ENCODE measurements at places on chromosomes 12 and 14.

DNA sequence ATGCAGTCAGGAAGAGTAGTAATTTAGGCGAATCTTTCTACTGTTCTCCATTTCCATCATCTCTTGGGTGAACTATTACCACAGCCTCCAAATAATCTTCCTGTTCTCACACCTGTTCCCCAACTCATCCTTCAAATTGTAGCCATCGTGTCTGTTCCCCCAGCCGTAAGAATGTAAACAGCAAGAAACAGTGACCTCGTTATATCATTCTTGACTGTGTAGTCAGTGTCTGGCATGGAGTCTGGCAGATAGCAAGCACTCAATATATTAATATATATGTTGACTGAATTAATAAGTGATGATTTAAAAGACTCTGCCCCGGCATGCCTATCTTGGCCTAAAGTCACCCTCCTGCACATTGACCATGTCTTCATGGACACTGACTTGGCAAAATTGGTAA, 20.3 kb downstream of the PDE6H start:
- no peak for DNase-seq

- DNase-seq, result no peak
These were observed 901 bp upstream of the NFKBIA start for GRCh38 chr14:35405304-35405996.

DNA sequence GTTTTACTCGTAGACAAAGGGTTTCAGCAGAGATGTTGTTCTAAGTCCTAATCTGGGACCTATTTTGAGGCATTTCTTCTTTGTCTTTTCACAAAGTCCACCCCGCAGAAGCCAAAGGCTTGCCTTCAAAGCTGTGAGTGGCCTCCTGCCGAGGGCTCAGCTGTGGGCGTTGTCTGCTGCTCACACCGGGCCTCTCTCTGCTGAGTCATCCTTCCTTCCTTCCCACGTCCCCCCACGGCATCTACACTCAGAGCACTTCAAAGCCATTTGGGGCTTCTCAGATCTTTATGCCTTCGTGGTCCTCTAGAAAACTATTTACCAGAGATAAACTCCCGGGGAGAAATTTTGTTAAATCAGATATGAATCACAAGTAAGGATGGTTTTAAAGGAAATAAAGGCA, 115.9 kb upstream of the TMPO start:
- peak; percentile 73 for DNase-seq

DNA sequence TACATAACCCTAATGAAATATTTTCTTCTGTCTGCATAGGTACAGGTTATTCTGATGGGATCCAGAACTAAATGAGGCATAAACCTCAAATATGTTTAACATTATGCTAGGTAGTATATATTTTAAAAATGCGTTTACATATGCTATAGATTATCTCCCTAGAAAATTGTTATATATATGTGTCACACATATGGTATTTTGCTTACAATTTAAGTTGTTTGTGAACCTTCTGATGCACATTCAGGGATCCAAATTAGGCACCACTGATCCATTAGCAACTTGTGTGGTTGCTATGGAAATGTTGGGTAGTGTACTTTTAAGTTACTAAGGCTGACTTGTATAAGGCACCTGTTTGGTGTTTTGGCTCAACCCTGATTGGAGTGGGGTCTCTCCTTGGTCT, 456.7 kb downstream of the AEBP2 start:
- DNase-seq, result no peak

DNA sequence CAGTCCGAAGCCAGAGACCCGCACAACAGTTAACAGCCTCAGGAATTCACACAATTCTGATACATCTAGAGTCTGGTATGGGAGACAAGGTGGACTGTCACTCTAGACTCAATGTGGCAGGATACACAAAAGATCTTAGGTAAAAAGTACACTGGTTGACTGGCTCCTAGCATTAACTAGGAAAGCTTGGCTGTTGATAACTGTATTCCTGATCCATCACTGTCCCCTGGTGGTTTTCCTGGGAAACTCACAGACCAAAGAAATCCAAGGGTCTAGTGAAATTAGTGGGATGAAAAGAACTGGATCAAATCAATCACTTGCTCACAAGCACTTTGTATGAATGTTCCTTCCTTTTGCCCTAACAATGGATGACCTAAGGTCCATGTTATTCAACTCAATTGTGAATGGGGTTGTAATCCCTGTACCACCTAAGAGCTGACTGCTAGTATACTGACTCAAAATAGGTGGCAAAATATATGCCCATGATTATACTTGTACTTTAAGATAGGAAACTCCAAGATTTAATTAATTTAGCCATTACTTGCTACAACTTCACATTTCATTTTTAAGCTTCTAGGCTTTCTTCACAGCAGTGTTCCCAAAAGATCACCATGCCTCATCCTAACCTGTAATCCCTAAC, 14.0 kb downstream of the NPC2 start:
- peak; percentile 58 for DNase-seq

DNA sequence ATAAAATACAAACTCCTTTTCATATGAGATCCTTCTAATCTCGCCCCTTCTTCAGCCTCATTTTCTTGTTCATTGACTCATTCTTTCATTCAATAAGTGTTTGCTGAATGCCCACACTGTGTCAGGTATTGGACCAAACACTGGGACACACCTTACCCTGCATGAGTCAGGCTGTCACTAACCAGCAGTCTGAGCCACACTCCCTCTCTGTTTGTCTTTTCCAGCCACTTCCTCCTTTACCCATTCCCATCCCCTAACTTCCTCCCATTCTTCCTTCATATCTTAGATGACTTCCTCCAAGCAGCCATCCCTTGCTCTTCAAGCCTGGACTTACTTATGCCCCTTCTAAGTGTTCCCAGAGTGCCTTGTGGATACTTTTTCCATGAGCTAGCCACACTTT, 27.0 kb upstream of the HIF1A start:
- no peak for DNase-seq

DNA sequence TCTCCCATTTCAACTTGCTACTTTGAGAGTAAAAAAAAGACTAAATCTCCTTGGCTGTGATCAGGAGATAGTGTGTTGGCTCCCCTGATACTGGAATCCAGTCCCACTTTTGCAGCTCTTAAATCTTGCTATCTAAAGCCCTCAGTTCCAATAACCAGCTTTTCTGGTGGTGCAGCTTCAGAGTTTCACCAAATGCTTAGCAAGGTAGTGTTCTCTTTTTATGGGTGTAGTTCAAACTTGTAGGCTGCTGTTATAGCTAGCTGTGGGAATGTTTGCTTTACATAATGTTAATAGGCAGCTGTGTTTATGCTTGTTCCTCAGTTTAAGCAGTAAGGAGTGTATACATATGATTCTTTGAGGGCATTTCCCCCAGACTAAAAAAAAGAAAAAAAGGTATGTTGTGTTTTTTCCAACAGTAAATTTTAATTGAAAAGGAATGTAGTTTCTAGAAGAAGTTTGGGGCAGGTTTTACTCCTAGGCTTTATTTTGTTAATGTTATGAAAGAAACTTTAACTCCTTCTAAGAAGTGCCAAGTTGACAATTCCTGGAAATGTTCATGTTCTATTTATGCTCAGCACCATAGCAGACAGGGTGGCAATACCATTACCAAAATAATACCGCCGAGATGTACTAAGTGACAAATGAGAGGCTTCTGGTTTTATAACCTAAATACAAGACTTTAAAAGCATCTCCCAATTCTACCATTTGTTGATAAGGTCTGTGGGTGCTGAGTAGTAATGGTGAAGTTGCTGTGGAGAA, 12.1 kb downstream of the CRADD start:
- DNase-seq, result no peak

DNA sequence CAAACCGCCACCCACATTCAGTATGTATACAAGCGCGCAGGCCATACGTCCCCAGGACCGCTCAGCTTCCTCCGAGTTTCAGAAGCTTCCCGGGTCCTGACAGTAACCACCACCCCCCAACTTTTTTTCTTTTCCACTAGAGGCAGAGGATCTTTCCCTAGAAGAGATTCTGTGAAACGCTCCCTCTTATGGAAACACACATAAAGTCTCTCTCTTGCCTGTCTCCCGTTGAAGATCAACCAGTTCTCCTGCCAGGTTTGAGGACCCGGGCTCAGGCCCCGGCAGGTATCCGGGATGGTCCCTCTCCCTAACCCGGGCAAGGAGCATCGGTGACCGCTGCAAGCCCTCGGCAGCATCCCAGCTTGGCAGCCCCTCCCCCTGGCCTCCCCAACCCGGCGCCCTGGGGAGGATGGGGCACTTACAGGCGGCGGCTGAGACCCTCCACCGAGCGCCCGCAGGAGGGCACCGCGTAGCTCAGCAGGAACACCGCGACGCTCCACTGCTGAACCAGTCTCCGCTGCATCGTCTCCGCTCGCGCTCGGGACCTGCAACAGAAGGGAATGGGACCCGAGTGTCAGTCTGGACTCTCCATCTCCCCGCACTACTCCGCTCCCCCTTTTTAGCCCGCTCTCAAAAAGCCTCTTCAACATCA, 3.4 kb downstream of the PTHLH start:
- DNase-seq, result peak; percentile 76

- DNase-seq, result peak; percentile 54
These were observed 9.6 kb downstream of the OR6S1 start for GRCh38 chr14:20631880-20632389.

DNA sequence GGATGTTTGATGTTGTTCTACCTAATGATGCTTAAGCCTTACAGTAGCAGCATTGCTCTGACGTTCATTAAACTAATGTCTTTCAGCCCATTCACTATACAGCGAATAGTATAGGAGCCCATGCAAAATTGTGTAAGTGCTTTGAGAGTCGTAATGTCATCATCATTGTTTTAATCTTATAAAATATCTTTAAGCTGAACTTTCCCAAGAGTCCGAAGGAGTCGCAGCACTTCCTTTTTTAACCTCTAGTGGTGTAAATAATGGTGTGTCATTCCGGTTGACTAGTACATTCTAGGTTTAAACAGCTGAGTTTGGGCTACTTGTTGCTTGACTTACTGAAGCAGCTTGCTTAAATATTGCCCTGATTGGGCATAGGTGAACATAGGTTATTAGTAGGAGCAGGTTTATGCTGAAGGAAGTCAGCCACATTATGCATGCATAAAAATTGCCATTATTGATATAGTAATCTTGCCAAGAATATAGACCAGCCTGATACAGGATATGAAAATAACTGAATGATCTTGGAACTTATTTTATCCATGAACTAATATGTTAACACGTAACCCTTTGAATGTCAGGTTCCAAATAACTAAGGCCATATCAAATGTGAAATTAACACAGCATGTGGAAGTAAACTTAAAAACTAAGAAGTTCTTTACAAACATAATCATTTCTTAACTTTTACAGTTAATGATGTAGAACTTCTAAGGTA, 2.6 kb downstream of the WNK1 start:
- peak; percentile 55 for DNase-seq

DNA sequence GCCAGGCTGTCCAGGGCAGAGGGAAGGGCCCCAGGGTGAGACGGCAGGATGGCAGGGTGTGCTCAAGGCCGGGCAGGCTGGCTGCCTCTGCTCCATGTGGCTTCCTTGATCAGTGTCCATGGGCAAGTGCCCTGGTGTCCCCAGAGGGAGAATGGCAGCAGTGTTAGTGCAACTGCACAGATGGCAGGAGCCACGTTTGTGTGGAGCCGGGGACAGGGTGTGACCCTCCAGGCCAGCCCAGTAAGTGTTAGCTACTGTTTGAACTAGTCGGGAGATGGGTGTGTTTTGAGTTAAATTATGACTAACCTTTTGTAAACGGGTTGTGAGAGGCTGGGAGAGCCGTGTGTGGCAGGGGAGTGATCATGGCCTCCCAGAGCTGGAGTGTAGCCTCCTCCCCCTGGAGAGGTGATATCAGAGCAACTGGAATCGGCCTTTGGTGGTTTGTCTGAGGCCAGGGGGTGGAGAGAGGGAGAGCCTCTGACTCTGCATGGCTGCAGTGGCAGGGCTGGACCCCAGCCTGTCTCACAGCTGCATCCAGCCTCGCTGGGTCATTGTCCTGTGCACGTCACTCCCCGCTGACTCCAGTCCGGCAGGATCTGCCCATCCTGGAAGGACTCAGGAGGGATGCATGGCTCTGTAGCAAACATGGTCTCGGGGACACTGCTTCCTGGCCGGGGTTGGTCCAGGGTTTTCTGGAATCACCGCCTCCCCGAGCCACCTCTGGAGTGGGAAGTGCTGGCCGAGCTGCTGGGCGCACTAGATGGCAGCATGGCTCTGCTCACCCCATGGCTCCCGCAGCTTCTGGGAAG, 27.8 kb downstream of the AACS start:
- peak; percentile 50 for DNase-seq

- DNase-seq, result no peak
These were observed 78.2 kb downstream of the RGS6 start for GRCh38 chr14:72010474-72010873.

- DNase-seq, result no peak
These were observed 2.8 kb upstream of the AAAS start for GRCh38 chr12:53324113-53324778.

DNA sequence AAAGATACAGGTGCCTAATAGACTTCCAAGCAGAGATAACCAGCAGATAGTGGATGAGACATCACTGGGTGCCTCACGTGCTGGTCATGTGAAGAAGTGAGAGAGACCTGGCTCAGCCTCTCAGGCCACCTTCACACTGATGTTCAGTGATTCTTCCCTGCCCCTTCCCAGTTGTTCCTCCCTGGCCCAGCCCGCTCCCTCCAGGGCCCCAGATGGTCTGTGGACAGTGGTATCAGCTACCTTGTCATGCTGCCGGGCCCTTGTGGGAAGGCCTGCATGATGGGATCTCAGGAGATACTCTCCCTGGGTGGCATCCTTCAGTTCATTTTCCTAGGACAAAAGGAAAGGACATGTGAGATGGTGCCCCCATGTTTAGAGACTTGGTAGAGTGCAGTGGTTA, 179.9 kb downstream of the PIWIL1 start:
- no peak for DNase-seq

- DNase-seq, result peak; percentile 5
These were observed 94.9 kb downstream of the SLCO1A2 start for GRCh38 chr12:21239866-21240265.

DNA sequence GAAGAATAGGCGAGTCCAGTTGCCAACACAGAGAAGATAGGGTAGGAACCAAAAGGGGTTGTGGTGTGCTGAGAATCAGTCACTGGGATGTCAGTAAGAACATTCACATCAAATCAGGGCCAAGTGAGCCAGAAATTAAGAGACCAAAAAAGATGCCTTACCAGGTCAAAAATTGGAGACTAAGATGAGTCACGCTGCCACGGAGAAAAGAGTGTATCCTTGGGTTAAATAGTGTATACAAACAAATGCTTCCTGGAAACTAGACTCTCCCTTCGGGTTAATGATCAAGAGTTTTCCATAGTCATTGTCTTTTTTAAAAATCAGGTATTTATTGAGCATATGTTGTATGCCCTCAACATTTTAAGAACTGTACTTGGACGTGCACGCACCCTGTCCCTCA, 45.2 kb upstream of the BAZ1A start:
- DNase-seq, result no peak
